Activated CD4-positive, CD25-positive, alpha-beta regulatory T cell treated with anti-CD3 and anti-CD28 coated beads, Interleukin-2, amount 50 U/mL, for 72 hours (primary cell): ENCODE measurements at places on chromosomes 2 and 18.

GRCh38 chr2:204260162-204260877 is 285.0 kb upstream of the PARD3B start:
- no peak for DNase-seq

DNA sequence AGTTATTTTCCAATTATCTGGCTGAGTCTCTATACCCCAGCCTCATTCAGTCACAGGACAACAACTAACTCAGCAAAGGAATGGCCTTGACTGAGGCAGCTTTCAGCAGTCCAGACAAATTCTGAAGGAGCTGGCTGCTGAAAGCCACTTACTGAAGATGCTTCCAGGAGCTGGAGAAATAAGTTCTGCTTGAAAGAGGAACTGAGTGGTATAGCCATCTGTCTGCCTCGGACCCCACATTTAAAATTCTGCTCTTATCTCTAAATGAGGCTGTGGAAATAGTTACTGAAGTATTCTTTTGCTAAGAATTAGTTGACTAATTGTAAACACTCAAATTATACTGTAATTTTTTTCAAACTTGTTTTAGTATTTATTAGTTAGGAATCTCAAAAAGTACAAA is 9.1 kb upstream of the GPD2 start:
- no peak for DNase-seq

DNA sequence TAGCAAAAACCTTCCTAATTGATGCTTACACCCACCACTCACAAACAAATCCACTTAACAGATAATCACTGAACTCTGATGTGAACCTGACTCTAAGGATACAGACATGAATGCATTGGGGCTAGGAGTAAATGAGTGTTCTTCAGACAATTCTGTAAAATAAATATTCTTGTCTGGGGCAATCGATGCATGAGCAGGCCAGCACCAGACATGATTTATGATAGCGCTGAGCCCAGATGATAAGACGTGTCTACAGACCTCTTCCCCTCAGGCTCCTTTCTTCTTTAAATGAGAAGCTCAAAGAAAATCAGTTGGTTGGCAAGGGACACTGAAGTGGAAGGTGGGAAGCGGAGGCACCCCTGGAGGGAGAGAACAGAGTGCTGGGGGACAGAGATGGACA is 27.3 kb upstream of the BIN1 start:
- no peak for DNase-seq

- DNase-seq: no peak
Measured at GRCh38 chr2:10254373-10255188, 48.1 kb upstream of the HPCAL1 start.

GRCh38 chr18:54712306-54712705 is 116.0 kb upstream of the RAB27B start:
- no peak for DNase-seq
